ENCODE measurements at places on chromosomes 4 and X. TPM values are rescaled to one million over a fixed set of nuclear protein-coding genes. Genes with fewer than 3 reads are reported as not detected.

GRCh38 chr4:111230265-111230664 lies 607.4 kb upstream of the PITX2 start:
- DNase-seq = no peak
- H3K36me3 ChIP-seq = no peaks in the 10 kb centered on the region
- no peak overlapping the region for H3K27ac ChIP-seq
- H3K27me3 ChIP-seq = no peaks in the 10 kb centered on the region
- no peaks in the 10 kb centered on the region for H3K4me1 ChIP-seq

DNA sequence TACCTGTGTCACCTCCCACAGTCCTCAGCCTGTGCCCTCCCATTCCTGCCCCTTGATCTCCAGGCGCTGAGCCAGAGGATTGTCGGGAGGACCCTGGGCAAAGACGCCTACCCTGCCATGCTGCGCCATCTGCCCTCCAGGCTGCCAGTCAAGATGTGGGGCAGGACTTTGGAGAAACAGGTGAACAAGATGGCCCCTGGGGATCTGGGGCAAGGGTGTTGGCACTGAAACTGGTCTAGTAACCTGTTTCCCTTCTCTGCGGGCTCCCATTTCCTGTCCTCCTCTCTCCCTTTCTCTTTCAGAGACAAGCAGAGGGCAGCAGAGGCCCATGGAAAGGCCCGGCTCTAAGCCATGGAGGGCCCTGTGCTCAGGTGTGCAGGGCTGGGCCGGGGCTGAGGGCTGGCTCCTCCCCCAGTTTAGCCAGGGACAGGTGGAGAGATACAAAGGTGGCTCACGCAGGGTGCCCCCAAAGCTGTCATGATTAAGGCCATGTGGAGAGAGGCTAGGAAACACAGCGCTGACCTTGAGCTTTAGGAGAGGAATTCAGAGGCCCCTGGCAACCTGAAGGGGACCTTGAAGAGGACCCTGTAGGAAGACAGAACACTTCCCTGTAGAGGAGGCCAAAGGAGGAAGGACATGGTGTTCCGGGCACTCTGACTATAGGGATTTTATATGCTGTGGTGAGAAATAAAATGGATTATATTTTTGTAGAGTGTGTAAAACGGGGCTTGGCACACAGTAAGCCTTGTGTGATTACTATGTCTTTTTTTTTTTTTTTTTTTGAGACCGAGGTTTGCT lies at the start of gene GLOD5:
Gene GLOD5 (plus strand): TSS at position 74 of the 798 bp plus-strand sequence. CDS start 44 bp downstream, at position 118.
- H3K4me3 ChIP-seq = no peak within 1 kb of the TSS
- H3K4me1 ChIP-seq = no peaks in the 10 kb centered on the region
- no peaks in the 10 kb centered on the region for H3K27me3 ChIP-seq
- H3K36me3 ChIP-seq = no peaks in the 10 kb centered on the region

PAGE4 gene
- total RNA-seq = not detected

GRCh38 chrX:39905946-39906345 lies 191.8 kb downstream of the BCOR start:
- no peak overlapping the region for H3K4me3 ChIP-seq
- no peaks in the 10 kb centered on the region for H3K36me3 ChIP-seq
- H3K27ac ChIP-seq = no peak overlapping the region
- peaks cover 15% of the 10 kb centered on the region for H3K4me1 ChIP-seq

TMEM156 gene
- not detected for total RNA-seq

DNA sequence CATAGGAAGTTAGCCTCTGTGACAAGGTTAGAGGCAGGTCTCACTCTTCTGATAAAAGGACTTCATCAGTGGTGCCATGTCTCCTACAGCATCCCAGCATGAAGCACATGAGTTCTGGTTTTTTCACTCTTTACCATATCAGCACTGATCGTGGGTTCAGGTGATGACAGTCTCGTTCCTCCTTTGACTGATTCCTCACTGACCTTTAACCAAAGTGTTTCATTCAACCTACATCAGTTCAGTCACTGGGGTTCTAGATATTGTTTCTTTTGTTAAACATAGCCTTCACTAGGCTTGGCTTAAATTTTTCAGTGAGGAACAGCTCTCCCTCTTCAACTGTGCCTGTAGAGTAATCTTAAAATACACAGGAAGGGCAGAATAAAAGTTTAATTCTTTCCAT lies 9.6 kb upstream of the MAGEA8 start:
- H3K4me1 ChIP-seq = no peaks in the 10 kb centered on the region
- no peak overlapping the region for H3K4me3 ChIP-seq
- H3K27ac ChIP-seq = no peak overlapping the region
- H3K27me3 ChIP-seq = no peaks in the 10 kb centered on the region
- no peaks in the 10 kb centered on the region for H3K36me3 ChIP-seq
- DNase-seq = no peak

DNA sequence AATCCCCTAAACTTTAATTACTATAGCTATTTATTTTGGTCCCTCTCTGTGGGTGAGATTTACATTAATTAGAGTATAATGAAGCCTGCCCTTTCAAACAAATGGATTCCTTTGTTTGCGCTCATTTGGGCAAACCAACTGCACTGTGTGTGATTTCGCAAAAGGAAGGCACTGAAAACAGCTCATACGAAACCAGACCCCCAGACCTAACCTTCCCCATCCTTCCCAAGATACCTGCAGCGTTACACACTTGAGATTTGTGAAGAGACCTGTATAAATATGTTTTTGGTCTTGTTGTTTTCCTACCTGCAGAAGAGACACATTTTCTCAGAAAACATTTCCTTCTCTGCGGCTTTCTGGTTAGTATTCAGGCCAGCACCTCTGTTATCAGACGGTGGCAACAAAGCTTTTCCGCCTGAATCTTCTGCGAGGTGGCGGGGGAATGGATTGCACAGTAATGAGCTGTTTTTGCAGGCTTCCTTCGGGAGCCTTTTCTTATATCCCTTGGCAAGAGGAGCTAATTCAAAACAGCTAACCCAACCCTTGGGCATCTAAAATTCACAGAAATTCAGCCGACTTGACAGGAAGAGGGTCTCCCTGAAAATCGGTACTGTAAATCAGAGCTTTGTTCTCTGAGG lies 47.6 kb downstream of the CBLL2 start:
- peaks cover 14% of the 10 kb centered on the region for H3K4me1 ChIP-seq
- H3K4me3 ChIP-seq = peak overlapping the region; percentile 40
- H3K27me3 ChIP-seq = no peaks in the 10 kb centered on the region
- H3K36me3 ChIP-seq = no peaks in the 10 kb centered on the region

- H3K4me1 ChIP-seq = no peaks in the 10 kb centered on the region
- no peaks in the 10 kb centered on the region for H3K36me3 ChIP-seq
- no peak overlapping the region for H3K27ac ChIP-seq
- DNase-seq = no peak
- no peaks in the 10 kb centered on the region for H3K27me3 ChIP-seq
These were observed 1954.8 kb downstream of the ARAP2 start for GRCh38 chr4:34289489-34289888.

FHIP1A gene
- 25.7 TPM for total RNA-seq

DNA sequence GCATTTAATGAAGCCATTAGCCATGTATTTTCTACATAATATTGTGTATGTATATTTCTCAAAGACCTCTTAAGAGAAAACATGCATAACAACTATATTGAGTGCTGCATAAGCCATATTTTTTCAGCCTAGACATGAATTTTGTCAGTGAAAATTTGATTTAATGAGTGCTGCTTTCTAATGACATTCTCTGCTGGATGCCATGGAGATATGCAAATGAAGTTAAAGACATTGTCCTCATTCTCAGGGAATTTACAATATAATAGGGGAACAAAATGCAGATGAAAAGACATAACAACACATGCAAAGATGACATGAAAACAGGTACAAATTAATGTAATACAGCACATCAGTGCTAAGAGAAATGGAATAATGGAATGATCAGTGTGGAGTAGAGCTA lies 118.7 kb downstream of the ATOH1 start:
- H3K27ac ChIP-seq = no peak overlapping the region
- H3K27me3 ChIP-seq = no peaks in the 10 kb centered on the region
- H3K4me1 ChIP-seq = no peaks in the 10 kb centered on the region

- H3K4me1 ChIP-seq = no peaks in the 10 kb centered on the region
- no peaks in the 10 kb centered on the region for H3K36me3 ChIP-seq
- no peak overlapping the region for H3K4me3 ChIP-seq
- H3K27me3 ChIP-seq = no peaks in the 10 kb centered on the region
These were observed 57.7 kb downstream of the NEIL3 start for GRCh38 chr4:177367336-177367735.

DNA sequence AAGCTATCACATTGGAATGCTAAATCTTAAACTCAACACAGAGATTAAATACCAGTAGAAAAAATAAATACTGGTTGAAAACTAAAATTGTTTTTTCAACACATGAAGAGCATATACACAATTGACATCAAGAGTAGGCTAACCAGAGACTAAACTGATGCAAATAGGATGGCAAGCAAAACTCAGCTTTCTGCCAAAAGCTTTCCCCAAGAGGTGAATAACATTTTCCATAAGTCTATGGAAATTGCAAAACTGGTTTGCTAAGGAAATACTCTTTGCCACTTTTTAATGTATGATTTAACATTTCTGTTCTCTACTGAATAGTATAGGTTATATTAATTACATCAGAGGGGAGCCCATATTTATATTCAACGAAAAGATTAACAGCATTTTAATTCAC lies 23.8 kb downstream of the IQCM start:
- no peak for DNase-seq
- no peaks in the 10 kb centered on the region for H3K4me1 ChIP-seq
- H3K27ac ChIP-seq = no peak overlapping the region
- no peaks in the 10 kb centered on the region for H3K27me3 ChIP-seq

DNA sequence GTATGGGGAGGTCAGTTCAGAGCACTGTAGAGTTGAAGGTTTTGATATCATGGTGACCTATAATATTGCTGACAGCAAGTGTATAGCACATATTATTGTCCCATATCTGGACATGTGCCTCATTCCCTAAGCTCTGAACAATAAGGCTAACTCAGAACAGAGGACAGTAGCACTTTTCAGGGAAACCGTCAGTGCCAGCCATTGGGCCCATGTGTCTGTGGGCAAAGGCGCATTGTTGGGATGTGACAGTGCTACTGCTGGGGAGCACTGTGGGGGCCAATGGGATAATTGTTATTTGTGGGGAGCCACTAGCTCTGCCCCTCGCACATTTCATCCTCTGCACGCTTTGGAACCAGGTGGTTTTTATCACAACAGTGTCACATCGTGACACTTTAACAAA lies 136.2 kb downstream of the ELOVL6 start:
- H3K4me1 ChIP-seq = peaks cover 4% of the 10 kb centered on the region
- no peak overlapping the region for H3K4me3 ChIP-seq
- no peaks in the 10 kb centered on the region for H3K27me3 ChIP-seq
- no peak overlapping the region for H3K27ac ChIP-seq
- no peaks in the 10 kb centered on the region for H3K36me3 ChIP-seq

All from neural progenitor cell (in vitro differentiated cells).